Putamen (tissue), 1 donor: ENCODE measurements at places on chromosomes 11 and 22.
A peak's percentile ranks its signal among the peaks of the same experiment; 100 is the strongest.

DNA sequence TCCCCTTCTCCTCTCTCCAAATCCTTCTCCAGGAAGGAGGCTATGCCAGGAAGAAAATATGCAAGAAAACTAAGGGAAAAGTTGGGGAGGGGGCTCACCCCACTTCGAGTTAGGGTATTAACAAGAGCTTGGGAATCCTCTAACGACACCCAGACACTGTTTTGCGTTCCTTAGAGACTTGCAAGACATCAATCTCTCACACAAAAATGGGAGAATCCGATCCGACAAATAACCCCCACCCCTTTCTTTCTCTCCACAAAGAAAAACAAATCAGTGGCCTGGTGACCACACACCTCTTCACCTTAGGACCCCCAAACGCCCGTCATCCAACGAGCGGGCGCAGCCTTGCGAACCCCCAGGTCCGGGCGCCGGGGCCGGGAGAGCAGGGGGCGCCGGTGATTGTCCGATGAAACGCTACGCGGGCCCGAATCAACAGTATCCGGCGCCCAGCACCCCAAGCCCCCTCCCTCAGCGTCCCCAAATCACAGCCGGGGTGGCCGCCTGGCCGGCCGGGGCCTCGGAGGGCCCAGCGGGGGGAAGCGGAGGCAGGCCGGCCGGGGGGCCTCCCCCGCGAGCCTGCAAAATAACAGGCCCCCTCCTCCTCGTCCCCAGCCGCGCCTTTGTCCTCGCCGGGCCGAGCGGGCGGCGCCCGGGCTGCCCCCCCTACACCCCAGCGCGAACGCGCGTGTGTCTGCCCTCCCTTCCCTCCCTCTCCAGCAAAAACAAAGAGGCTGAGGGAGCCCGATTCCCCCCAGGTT is 690 bp downstream of the CSNK1E start:
- peak; percentile 86 for DNase-seq

- no peak for DNase-seq
These were observed 611.6 kb upstream of the CADM1 start for GRCh38 chr11:116115801-116116200.

- no peak for DNase-seq
These were observed 5.6 kb downstream of the CLDN5 start for GRCh38 chr22:19518635-19519034.

DNA sequence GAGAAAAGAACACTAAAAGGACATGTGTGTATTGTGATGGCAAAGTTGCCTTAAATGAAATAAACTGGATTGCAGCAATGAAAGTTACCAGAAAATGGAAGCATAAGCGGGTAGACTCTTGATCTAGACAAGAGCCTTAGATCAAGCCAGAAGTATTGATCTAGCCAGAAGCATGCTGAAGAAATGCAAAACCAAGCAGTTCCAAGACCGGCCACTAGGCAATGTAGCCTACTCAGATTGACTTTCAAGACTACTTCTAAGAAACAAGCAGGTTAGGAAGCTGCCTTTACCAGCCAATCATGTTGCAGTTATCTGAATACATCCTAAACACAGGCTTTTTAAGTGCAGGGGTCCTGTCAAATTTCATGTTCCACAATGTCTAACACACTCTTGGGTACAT is 54.6 kb downstream of the KCNA4 start:
- DNase-seq, result no peak

DNA sequence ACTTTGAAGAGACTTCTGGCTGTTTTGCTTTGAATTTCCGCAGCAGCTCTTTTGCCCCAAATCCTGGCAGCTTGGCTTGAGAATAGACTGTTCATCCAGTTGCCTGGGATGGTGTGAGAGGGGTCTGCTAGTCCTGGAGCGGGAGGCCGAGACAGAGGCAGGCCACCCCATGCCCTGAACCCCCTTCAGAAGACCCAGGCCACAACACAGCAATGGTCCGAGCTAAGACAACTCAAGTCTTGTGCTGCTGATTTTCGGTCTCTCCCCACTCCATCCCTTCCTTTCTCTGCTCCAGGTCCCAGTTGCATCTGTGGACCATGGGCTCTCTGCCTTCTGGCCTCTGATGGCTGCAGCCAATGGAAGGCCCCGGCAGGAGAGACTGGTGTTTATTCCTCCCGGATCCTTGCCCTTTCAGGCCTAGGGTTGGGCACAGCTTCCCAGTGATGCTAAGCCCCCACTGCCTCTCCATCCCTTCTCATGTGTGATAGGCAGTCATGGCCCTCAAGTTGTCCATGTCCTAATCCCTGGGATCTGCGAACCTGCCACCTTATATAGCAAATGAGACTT is 31.9 kb upstream of the TP53I11 start:
- DNase-seq, result no peak

- DNase-seq, result no peak
These were observed 13.5 kb downstream of the SGSM3 start for GRCh38 chr22:40383905-40384304.

- no peak for DNase-seq
These were observed 560.4 kb downstream of the TBC1D22A start for GRCh38 chr22:47322854-47323253.

DNA sequence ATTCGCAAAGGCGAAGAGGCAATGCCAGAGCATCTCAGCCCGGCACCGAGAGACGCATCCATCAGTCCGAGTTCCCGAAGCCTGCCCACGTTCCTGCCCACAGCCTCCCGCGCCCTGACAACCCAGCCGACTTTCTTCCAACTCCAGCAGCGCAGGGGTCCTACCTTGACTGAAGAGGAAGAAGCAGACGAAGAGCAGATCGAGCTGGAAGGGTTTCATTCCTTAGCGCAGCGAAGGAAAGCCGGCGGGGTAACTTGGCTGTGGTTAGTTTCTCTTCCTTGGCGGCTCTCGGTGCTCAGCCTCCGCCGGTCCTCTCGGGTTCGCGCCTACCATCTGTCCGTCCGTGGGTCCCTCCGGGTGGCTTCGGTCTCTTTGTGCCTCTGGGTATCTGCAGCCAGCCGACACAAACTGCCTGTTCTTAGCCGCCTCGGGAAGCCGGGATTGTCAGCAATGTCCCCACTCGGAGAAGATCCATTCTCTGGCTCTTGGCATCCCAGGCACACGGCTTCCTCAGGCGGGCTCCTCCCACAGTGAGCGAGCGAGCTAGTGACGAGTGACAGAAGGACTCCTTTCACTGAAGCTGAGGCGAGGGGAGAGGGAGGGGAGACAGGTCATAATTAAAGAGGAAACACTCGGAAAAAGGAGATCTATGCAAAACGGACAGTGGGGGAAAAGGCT is at the start of gene KIRREL3:
Gene KIRREL3, minus strand, starts transcription at position 480 of the 678 bp plus-strand sequence.
- peak; percentile 81 for DNase-seq

- DNase-seq, result peak; percentile 64
These were observed 14.6 kb upstream of the NAP1L4 start for GRCh38 chr11:3006505-3007260.

DNA sequence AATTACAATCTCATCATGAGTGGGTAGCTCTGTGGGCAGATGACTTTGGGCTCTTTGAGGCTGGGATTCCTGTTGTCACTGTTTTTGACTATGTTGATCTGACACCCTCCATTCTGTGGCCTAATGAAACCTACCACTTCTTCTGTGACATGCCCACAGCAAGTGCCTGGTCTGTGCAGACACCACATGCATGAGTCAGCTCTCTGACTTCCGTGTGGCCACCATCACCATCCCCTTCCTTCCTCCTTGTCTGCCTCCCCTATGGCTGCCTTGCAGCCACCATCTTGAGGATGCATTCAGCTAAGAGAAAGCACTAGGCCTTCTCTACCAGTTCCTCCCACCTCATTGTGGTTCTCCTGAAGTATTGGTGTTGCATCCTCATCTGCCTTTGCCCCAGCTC is 15.3 kb upstream of the OR10V1 start:
- DNase-seq, result no peak

DNA sequence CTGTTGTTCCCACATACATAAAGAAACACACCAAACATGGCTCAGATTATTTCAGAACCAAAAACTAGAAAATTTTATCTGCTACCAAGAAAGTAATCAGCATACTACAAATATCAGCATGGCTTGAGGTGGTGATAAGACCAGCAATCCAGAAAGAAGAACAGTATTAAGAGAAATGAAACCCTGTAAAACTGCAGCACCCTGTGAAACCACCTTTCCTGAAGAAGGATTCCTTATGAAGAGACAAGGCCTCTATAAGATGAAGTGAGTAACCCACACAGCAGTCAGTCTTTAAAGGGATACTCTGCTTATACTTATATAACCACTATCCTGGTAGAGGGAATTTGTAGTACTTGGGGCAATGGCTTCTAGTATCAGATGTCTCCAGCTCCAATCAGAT is 49.9 kb downstream of the RSF1 start:
- DNase-seq, result no peak

DNA sequence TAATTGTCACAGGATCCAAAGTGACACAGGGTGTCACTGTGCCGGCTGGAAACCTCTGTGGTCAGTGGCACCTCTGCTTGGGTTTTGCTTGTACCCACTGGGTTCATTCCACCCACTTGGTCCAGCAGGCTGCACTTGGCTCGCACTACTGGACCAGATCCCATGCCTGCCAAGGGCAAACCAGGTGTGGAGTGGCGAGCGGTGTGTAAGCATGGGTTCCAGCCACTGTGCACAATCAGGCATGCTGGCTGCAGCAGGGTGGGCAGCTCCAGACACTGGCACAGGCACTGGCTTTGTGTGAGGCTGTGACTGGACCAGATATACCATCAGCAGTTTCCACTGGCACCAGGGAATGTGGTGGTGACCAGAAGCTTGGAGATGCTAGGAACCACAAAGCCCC is 261.4 kb downstream of the KCNA4 start:
- DNase-seq, result no peak
